H54 (cell line): ENCODE measurements at places on chromosomes 16 and 17.
A peak's percentile ranks its signal among the peaks of the same experiment; 100 is the strongest.

DNA sequence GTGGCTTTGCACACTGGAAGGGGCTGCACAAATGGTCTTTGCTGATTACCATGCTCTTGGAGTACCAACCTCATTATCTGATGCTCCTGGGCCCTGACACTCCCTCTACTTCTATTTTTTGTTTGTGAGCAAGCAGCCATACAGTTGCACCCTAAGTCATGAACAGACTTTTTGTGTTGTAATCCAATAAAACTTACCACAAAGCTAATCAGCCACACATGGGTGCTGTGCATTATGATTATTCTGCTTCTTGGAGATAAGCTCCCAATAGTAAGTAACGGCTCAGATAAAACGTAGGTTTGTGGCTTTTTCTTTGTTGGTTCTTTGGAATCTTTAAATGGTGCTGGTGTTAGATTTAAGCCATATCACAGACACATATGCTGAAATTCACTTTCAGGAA lies 76.2 kb downstream of the CCT6B start:
- DNase-seq, result no peak

DNA sequence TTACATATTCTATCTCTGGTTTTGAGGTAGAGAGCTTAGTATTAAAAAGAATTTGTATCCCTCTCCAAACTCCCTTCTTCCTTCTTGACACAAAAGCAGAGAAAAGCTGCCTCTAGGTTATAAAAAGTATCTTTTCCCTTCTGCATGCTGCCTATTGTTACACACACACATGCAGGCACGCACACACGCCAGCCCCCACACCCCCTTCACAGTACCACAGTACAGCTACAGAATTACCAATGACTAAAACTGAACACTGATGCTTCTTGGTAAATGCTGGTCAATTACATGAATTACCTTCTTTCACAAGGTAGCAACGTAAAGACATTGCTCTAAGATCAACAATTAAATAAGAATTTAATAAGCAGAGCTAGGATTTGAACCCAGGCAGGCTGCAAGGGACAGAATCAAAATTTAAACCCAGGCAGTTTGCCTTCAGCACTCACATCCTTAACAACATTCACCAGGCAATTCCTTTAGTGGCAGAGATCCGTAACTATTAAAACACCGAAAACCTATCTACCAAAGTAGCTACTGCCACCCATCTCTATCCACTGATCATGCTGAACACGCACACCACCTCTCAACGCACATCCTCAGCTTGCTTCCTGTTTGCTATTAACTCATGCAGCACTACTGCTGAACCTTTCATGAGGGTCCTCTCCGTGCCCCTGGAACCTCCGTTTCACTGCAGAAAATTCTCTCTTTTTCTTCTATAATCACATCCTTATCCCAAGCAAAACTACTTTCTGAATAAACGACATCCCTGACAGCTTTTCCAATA lies 37.8 kb downstream of the YWHAE start:
- no peak for DNase-seq

DNA sequence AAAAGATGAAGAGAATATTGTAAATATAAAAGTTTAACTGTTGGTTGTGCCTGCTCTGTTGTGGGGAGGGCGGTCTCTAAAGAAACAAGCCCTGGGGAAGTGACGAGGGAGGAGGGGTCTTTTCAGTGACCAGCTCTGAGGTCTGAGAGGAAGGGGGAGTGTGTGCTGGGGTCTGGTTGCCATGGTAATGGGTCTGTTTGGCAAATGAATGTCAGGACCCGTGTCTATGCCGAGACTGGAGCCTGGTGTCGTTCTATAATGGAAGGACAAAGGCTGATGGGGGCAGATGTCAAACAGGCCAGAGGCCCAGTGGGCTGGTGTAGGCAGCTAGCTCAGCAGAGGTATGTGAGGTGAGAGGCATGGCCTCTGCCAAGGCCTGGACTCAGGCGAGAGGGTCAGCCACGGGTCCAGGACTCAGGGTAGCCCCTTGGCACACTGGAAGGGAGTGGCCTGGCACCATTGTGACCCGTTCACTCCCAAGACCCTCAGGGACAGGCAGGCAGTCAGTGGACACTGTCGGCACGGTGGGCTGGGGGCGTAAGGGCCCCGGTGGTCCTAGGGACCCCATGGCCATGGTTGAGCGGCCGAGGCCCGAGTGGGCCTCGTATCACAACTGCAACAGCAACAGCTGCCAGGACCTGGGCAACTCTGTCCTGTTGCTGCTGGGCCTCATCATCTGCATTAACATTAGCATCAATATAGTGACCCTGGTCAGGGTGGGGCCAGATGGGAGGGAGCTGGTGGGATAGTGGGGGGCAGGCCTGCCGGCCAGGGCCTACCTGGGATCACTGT lies at the start of gene SPEM1:
Gene SPEM1 (plus strand): TSS at position 506 of the 792 bp plus-strand sequence. CDS start 61 bp downstream, at position 567.
- DNase-seq, result no peak

DNA sequence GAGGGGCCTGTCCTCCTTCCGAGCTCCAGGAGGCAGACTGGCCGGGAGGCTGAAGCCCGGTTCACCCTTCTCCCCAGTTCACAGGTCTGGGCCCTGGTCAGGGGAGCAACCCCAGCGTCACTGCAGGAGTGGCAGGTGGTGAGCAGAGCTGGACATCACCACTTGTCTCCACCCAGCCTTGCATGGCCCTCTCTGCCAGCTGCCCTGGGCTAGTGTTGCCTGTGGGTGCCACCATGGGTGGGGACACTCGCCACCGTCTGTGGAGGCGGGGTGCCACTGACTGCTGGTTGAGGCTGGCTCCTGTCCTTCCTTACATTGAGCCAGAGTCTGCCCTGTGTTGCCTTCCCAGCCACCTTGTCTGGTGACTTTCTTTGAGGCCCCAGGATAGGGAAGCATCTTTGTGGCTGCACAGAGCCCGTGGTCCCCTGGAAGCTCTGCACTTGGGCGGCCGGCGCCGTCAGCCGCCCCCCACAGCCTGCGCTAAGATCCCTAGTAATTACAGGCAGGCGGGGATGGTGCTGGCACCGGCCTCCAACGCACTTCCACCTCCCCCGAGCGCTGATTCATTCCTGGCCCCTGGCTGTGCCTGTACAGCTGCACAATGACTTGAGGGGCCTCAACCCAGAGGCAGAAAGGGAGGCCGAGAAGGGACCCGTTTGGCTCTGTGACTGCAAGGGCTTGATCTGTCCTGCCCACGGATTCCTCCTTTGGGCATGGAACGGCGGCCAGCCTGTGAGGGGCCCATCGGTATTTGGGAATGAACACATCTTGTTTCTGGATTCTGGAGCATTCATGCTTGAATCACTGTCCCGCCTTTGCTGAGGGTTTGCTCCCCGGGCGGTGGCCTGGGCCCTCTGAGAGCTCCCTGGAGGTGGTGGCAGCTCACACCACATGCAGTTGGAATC lies 5.2 kb downstream of the BAIAP2 start:
- peak; percentile 79 for DNase-seq

- no peak for DNase-seq
These were observed 84.4 kb upstream of the NKD1 start for GRCh38 chr16:50463581-50464324.

- no peak for DNase-seq
These were observed 55.3 kb downstream of the TUBD1 start for GRCh38 chr17:59837308-59838051.

- no peak for DNase-seq
These were observed 2.4 kb downstream of the THRA start for GRCh38 chr17:40064971-40065768.

DNA sequence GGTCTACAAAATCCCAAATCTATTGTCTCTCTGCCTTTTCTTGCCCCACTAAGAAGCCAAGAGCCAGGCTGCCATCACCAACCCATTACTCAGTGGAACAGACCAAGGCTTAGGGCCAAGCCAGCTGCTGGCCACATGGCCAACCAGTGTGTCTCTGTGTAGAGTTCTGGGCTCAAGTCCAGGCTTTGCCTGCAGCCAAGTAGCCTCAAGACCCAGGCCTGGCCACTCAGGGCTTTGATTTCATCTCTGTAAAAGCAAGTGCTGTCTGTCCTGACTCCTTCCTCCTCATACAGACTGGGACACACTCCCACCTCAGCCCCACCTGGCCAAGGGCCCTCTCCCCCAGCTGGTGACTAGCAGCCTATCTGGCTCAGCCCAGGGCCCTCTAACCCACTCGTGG lies 14.6 kb downstream of the SREBF1 start:
- no peak for DNase-seq

- DNase-seq, result no peak
These were observed 8.4 kb upstream of the CLDN9 start for GRCh38 chr16:3004319-3004718.

- DNase-seq, result no peak
These were observed 66.9 kb upstream of the SDK2 start for GRCh38 chr17:73711184-73711583.

GRCh38 chr16:26614237-26614841 lies 452.4 kb upstream of the C16orf82 start:
- DNase-seq, result no peak

GRCh38 chr16:21560462-21560861 lies 38.9 kb upstream of the METTL9 start:
- no peak for DNase-seq

DNA sequence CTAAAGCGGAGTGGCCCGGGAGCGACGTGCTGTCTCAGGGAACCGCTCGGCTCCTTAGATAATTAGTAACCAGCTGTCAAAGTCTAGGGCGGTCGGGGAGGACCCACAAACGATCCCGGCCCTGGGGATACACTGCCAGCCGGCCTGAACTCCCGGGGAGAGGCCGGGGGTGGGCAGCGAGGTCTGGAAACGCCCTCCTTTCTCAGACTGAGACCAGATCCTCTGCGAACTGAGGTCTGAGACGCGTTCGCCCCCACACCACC lies 1.3 kb downstream of the HNF1B start:
- DNase-seq, result no peak

DNA sequence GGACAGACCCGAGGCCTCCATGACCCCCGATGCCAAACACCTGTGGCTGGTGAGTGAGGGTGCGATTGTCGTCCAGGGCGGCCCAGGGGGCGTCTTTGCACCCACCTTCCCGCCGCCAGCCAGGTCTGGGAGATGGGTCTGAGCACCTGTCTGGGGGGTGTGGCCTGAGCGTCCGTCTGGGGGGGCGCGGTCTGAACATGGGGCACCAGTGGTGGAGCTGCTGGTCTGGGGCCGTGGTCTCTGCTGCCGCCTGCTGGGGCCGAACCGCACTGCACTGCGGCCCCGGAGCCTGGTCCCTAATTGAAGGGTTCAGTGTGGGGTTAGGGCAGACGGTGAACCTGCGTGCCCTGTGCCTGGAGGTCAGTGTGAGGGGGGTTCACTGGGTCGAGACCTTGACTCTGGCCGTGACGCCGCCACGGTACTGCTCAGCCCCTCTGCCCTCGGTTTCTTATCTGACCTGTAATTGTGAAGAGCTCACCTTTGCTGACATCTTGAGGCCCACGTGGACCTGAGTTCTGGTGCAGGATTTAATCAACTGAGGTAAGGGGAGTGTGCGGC lies 12.6 kb upstream of the TCF25 start:
- peak; percentile 90 for DNase-seq

DNA sequence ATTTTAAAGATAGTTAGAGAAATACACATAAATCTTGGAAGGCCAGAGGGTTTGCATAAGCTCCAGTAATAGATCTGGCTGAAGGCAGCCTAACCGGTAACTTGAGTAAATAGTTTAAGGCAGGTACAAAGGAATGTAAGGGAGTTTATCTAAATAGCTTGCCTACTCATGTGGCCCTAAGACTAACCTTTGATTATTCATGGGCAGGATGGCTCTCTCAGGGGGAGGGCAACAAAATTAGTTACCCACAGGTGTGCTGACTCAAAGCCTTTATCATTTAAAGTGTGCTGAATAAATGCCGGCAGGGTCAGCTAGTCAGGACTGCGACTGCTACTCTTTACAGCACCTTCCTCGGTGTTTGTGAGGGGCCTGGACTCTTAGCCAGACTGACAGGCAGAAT lies 761.3 kb upstream of the KIF2B start:
- no peak for DNase-seq

GRCh38 chr17:79414793-79415211 lies 196.0 kb downstream of the RBFOX3 start:
- DNase-seq, result no peak

DNA sequence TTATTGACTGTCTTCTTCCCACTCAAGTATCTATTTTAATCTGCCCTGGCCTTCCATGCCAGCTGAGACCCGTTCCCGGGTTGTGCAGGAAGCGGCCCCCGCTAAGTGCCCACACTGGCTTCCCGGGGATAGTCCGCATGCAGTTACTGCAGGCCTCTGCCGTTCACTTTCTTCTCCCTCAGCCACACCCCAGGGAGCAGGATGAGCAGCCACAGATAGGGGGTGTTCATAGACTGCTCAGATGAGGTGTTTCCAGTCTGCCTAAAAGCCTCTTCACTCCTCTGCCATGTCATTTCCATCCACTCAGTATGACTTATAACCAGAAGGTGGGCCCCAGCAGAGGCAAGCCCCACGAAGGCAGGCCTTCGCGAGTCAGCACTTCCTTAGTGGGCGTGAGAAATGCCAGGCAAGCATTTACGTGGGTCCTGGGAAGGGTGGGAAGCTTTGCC lies 7.7 kb downstream of the MED9 start:
- DNase-seq, result no peak

GRCh38 chr17:19305256-19305655 lies 57.3 kb downstream of the B9D1 start:
- DNase-seq, result no peak

GRCh38 chr17:68461122-68461539 lies 3.8 kb upstream of the WIPI1 start:
- DNase-seq, result no peak

- no peak for DNase-seq
These were observed 15.3 kb downstream of the NLRC5 start for GRCh38 chr16:57004387-57005250.

- DNase-seq, result no peak
These were observed 161.4 kb upstream of the RPL38 start for GRCh38 chr17:74041869-74042640.

- no peak for DNase-seq
These were observed 73.0 kb downstream of the SEC14L1 start for GRCh38 chr17:77213778-77214132.

DNA sequence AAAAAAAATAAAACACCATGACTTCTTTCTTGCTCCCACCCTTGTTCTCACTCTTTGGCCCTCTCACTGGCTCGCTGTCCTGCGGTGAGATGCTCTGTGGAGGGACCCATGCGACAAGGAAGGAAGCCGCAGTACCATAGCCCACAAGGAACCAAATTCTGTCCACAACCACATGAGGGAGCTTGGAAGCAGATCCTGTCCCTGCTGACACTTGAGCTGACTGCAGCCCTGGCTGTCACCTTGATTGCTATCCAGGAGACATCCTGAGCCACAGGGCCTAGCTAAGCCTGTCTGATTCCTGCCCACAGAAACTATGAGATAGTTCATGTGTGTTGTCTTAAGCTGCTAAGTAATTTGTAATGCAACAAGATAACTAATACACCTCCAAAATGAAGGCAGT lies 4.8 kb upstream of the MT2A start:
- DNase-seq, result no peak

DNA sequence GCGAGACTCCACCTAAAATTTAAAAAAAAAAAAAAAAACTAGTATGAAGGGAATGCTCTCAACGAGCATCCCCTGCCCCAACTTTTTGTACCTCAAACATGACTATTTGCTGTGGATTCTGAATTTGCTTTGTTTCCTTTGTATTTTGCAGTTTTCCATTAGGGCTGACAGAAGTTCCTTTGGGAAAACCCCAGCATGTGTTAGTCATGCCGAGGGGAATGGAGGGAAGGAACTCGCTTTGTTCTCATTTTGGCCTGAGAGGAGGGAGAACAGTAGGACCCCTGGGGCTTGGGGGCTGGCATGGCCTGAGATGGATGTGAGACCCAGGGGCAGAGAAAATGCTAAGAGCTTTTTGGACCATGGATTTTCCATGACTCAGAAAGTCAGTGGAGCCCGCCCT lies 20.5 kb downstream of the KRT9 start:
- no peak for DNase-seq

GRCh38 chr16:68281368-68282063 lies 17.2 kb downstream of the SLC7A6 start:
- DNase-seq, result no peak

- DNase-seq, result no peak
These were observed 146.4 kb downstream of the SOCS1 start for GRCh38 chr16:11109566-11109965.
